PC-9 (cell line): ENCODE measurements at places on chromosomes 2 and 18. TPM values are rescaled to one million over a fixed set of nuclear protein-coding genes. Genes with fewer than 3 reads are reported as not detected.
A peak's percentile ranks its signal among the peaks of the same experiment; 100 is the strongest.

THADA gene
- total RNA-seq: 28.1 and 30.5 TPM in 2 replicates

PROKR1 gene
- not detected in 2 replicates for total RNA-seq

TNFAIP6 gene
- total RNA-seq: not detected in 2 replicates

SLC8A1 gene
- 6.5 and 13.5 TPM in 2 replicates for total RNA-seq

SLC20A1 gene
- total RNA-seq: 99.9 and 106 TPM in 2 replicates

- no peak for DNase-seq
These were observed 12.4 kb upstream of the NBEAL1 start for GRCh38 chr2:203002054-203002821.

- DNase-seq: no peak
These were observed 1.6 kb upstream of the IGFBP5 start for GRCh38 chr2:216696751-216697560.

DNA sequence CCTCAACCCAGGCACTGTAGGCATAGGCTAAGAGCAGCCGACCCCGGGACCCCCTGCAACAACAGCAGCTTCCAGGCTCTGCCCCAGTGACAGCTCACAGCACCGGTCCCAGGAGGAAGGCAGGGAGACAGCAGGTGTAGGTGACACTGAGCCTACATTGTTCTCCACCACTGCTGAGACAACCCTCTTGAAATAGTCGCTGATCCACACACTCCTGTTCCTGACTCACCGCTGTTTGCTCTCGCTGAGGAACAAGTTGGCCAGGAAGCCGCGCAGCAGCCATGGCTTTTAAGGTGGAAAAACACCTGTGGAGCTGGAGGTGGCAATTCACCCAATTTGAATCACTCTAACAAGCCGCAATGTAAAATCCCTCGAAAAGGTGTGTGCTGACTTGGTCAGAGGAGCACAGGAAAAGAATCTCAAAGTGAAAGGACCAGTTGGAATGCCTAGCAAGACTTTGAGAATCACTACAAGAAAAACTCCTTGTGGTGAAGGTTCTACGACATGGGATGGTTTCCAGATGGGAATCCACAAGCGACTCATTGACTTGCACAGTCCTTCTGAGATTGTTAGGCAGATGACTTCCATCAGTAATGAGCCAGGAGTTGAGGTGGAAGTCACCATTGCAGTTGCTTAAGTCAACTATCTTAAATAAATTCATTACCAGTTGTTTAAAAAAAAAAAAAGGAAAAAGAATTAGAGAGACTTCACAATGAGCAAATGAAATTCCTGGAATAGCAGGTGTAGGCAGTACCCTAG is 167.5 kb downstream of the ARL4C start:
- peak; percentile 88 for DNase-seq

- DNase-seq: no peak
These were observed 385.2 kb downstream of the TNS1 start for GRCh38 chr2:217617616-217618022.

DNA sequence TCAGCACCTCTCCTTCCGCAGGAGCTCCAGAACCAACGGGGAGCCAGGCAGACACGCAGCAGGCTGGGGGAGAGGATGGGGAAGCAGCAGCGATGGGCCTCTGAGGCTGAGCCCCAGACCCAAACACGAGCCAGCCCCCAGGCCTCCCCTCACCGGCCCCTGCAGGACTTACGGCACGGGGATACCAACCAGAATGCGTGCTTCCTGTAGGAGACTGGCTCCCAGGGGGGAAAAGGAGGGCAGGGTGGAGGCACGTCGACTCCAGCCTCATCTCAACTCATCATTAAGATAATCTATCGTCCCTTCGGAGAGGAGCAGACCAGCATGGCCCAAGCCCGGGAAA is 495.1 kb upstream of the MYT1L start:
- no peak for DNase-seq

DNA sequence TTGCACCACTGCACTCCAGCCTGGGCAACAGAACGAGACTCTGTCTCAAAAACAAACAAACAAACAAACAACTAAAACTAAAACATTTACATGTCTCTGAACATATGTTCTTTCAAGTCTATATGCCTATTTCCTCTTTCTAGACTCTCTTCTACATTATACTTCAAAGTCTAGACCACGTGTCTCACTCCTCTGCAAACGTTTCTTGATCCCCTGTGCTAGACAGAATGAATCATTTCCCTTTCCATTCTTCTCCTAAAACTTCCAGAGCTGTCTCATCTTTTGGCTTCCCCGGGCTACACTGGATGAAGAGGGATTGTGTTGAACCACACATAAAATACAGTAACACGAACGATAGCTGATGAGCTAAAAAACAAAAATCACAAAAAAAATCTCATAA is 67.1 kb downstream of the BAZ2B start:
- DNase-seq: no peak

- no peak for DNase-seq
These were observed 113.7 kb downstream of the QPCT start for GRCh38 chr2:37458133-37458532.

- no peak for DNase-seq
These were observed 16.6 kb downstream of the ITGB1BP1 start for GRCh38 chr2:9406529-9407362.

- no peak for DNase-seq
These were observed 11.4 kb upstream of the NDUFV2 start for GRCh38 chr18:9091066-9091476.

- DNase-seq: no peak
These were observed 231.7 kb upstream of the CCDC150 start for GRCh38 chr2:196407675-196408264.

DNA sequence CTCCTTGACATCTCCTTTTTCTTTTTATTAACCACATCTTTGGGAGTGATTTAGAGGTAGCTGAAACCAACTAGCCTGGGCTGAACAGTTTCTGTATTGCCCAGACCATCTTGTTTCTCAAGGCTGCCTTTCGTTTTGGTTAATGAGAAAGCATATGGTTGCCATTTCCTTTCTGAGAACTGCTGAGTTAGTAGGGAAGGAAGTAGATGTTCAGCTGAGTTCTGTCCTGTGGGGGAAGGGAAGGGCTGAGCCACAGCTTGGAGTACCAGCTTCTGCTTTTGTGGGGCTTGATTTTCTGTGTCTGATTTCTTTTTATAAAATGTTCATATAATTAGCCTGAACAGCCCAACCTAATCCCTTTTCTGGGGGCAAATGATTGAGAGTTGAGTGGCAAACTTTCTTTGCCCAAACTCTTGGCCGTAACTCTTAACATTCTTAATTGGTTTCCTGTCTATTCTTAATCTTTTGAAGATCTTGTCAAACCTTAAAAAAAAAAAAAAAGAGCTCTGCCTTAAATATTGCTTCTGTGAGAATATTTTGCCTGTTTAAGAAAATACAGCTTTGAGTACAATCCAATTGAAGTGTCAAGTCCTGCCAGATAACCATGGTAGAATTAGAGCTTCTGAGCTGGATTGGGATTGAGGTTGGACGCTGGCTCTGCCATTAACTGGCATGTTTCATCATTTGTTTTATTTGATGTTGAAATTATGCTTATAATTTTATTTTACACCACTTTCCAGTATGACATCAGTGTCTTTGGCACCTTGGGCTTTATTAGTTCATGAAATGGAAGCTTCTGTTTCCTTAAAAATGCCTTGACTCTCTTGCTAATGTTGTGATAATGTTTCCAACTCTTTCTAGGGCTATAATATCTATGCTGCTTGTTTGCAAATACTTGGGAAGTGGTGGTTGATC is 1.9 kb upstream of the NABP1 start:
- no peak for DNase-seq

DNA sequence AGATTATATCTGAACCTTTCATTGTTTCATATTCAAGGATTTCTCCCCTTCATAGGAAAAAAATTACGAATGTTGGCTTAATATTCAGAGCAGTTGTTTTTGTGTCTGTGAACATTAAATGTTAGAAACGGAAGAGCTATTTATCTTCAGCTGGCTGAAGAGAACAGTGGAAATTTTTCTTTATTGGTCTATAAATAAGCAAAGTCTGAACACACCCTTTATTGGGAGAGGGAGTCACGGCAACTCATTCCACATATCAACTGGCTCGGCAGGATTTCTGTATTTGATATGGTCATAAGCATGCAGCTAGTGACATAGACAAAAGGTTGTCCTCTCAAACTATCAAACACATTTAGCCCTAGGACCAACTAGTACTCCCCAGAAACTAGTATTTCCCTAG is 468.4 kb upstream of the HNRNPA3 start:
- no peak for DNase-seq

- no peak for DNase-seq
These were observed 72.5 kb upstream of the NFU1 start for GRCh38 chr2:69509750-69510140.

GRCh38 chr2:203238292-203238703 is 520 bp upstream of the CYP20A1 start:
- no peak for DNase-seq
